NCI-H226 (cell line): ENCODE measurements at places on chromosomes 3 and 15.

DNA sequence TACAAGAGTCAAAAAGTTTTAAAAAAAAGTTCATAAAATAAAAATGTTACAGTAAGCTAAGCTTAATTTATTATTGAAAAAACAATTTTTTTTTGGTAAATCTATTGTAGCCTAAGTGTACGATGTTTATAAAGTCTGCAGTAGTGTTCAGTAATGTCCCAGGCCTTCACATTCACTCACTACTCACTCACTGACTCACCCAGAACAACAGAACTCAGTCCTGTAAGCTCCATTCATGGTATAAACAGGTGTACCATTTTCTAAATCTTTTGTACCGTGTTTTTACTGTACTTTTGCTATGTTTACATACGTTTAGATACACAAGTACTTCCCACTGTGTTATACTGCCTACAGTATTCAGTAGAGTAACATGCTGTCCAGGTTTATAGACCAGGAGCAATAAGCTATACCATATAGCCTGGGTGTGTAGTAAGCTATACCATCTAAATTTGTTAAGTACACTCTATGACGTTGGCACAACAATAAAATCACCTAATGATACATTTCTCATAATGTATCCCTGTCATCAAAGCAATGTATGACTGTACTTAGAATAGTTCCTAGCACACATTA, 41.2 kb upstream of the ZDHHC23 start:
- no peak for DNase-seq

- DNase-seq, result peak; percentile 87
Measured at GRCh38 chr3:58528629-58529028, 8.4 kb downstream of the ACOX2 start.

- no peak for DNase-seq
Measured at GRCh38 chr3:172448661-172449465, 607 bp upstream of the GHSR start.

DNA sequence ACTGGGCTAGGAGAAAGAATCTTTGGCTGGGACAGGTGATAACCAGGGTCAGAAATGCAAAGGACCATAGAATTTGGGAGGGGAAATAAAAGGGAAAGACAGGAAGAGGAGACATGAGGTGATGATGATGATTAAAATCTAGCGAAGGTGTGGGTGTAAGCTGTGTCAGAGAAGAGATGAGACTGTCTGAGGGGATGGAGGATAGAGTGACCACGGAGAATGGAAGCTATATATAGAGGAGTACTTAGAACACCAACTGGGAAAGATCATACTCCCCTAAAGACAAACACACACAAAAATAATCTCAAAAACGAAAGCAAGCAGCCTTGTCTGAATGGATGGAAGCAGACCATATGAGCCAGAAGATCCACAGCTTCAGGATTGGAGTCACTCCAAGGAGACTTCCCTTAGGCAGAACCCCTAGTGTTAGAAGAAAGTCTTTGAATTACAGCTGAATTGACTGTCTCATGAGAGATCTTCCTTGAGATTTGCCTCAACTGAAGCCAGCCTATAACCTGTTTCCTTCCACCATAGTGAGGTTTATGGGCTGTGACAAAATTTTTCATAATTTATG, 115.2 kb upstream of the DAZL start:
- no peak for DNase-seq

DNA sequence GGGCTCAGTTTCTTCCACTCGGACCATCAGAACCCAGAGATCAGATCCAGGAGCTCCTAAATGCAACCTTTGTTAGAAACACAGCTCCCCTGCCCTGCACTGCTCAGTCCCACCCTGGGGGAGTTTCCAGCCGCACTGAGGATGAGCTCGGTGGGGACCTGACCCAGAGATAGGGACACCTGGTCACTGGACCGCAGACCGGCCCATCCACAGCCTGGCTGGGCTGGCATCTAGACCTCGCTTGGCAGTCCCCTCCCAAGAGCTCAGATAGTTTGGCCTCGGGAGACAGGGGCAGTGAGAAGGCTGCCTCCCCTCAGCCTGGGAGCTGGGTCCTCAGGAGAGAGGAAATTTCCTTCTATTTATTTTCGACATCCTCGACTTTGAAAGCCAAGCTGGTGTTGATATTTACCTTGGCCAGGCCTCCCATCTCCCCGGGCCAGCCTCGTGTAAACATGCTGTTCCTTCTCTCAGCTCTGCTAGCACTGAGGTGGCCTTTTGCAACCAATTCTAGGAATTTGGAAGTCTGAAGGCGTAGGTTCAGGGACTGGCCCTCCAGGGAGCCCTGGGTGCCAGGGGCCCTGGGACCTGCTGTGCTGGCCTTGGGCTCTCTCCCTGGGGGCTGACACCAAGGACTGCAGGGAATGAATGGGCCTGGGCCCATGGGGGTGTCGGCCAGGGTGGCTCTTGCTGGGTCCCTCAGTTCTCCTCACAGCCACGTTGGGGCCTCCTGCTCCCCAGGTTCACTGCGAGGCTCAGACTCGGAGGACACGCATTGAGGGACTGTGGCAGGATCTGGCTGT, 90.1 kb downstream of the VGLL4 start:
- no peak for DNase-seq

- no peak for DNase-seq
Measured at GRCh38 chr15:63780969-63781368, 52.8 kb downstream of the HERC1 start.

GRCh38 chr3:3798631-3799113, 559 bp upstream of the LRRN1 start:
- DNase-seq, result no peak

DNA sequence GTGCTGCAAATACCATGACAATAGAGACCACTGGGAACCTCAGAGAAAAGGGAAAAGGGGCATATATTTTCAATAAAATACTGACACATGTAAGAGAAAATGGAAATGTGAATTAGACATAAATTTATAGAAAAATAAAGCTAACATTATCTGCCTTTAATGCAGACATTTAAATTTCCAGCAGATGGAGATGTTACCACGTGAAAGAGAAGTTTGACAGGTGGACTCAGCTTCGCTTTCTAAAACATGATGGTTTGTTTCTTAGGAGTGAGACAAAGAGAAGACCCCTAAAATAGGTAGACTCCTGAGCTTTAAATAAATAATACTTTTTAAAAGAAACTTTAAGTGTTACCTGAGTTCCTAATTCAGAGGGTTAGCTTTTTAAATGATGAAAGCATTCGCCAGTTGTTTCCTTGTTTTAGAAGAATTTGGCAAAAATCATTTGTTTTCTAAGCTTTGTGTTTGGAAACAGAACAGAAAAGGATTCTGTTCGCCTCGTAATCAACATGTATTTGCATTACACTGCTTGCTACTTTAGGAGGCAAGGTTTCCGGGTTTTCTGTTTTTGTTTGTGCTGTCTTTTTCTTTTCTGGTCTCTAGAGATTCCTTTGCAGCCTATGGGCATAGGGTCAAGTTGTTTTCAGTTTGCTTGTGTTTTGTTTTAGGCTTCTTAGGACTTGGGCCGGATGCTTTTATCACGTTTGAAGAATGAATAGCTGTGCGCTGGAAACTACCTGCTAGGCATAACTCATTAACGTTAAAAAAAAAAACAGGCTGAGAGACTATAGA, 271.4 kb downstream of the THSD4 start:
- DNase-seq, result no peak

DNA sequence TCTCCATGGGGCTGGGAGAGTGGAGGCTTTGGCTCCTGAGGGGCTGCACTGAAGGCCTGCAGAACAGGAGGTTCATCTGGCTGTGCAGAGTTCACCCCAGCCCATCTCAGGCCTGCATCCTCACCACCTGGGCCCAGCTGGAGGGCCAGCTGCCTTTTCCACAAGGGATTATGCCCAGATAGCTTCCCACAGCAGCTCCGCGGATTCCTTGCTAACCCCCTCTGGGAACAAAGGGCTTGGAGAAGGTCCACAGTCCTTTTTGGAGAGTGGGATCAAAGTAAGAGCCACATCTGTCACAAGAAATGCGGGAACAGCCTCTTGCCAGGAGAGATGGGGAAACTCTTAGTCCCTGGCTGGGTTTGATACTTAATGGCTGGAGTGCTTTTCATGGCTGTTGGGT, 164.7 kb upstream of the RGMA start:
- DNase-seq, result no peak

- DNase-seq, result no peak
Measured at GRCh38 chr15:76998663-76999285, 3.8 kb downstream of the PSTPIP1 start.

GRCh38 chr3:177904621-177905020, 631.6 kb upstream of the KCNMB2 start:
- DNase-seq, result peak; percentile 47

DNA sequence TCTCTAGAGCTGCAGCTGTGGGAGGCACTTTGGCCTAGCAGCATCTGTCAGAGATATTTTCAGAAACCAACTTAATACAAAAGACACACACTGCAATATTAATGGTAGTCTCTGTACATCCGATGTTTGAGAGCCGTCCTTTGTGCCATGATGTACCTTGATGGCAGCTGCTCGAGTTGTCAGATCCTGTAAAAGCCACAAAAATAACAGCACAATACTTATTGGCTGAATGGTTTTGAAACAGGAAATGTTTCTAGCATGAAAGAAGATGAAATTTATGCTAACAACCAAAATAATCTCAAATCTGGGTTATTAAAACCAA, 445.5 kb upstream of the TBL1XR1 start:
- DNase-seq, result no peak

DNA sequence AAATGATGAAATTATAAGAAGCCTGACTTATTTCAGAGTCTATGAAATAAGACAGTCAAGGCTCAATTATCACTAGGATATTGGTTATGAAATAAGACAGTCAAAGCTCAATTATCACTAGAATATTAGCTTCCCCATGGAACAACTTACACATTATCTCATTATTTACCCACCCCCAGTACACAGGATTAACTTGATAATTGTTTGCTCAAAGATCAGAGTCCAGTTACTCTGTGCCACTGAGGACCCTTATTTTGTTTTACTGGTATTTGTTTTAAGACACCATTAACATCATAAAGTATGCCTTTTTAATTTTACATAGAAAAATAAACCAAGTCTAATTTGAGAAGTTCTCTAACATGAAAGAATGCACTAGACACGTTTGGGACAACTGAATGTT, 225.4 kb downstream of the SI start:
- no peak for DNase-seq

DNA sequence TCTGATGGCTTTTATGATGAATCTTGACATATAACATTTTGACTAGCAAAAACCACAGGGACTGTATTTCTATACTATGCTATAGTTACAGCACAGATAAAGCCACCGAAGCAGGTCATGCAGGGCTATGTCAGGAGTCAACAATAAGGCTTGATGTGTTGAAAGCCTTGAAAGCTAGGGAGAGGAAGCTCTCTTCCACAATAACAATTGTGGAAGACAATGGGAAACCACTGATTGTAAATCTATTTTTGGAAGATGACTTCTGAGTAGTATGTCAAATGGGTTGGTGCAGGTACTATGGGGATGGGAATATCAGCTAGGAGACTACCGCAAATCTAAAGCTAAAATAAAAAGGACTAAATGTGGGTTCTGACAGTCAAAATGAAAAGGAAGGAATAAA, 4.0 kb upstream of the AQR start:
- no peak for DNase-seq

DNA sequence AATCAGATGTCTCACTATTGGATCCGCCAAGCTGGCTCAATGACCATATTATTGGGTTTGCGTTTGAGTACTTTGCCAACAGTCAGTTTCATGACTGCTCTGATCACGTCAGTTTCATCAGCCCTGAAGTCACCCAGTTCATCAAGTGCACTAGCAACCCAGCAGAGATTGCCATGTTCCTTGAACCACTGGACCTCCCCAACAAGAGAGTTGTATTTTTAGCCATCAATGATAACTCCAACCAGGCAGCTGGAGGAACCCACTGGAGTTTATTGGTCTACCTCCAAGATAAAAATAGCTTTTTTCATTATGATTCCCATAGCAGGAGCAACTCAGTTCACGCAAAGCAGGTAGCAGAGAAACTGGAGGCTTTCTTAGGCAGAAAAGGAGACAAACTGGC, 21.5 kb downstream of the SENP8 start:
- DNase-seq, result no peak

DNA sequence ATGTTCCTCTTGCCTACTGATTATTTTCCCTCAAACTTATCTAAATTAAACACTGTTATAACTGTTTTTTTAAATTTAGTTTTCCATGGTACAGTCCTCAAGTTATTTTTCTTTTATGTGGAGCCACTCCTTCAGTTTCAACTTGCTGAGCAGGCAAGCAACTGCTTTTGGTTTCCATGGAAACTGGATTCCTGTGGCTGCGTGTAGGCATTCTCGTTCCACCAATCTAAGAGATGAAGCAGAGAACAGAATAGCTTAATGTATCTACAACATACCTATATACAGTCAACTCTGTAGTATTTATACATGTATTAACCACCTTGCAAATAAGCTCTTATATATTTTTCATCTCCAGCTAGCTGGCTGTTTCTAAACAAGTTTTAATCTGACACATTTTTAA, 25.8 kb upstream of the ANXA2 start:
- peak; percentile 95 for DNase-seq

DNA sequence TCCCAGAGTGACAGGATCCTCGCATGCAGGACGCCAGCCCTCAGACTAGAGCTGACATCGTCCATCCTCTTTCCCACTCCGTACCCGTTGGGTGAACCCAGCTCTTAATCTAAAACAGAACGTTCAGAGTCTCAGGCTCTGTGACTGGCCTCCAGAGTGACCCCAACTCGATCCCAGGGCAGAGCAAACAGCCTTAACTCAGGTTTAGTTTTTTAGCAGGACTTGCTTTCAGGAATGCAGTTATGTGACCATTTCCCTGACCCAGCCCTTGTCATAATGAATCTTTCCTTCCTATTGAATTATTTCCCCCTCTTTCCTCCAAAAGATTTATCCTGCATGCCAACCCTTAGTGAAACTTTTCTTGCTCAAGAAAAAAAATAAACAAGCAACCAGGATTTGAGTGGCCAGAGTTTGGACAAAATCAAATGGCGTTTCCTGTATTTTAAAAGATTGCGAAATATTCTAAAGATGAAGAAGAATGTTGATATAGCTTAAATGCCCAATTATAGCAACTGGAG, 47.8 kb upstream of the RARB start:
- DNase-seq, result no peak

- DNase-seq, result peak; percentile 43
Measured at GRCh38 chr3:141303481-141304223, 64.7 kb upstream of the ZBTB38 start.

DNA sequence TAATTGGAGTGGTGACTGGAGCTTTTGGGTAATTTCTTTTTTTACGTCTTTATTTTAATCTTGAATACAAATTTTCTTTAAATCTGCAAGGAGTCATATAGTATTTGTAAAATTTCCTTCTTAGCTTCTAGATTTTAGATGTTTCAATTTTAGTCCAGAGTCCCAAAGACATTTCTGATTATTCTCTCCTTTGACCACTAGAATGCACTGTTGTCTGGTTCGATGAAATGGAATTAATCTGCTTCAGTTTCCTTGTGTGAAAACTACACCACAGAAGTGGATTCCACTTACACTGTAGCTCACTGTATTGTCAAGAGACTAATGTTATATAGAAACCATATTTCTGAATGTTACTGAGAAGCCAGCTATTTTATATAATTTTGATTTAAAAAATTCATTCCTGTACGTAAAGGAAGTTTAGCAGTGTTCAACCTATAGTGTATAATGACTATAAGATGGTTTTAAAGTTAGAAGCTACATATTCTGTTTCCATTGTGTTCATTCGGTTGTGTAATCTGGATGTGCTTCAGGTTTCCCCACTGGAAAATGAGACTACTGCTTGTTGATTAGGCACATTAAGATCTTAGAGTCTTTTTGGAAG, 6.1 kb downstream of the GRAMD1C start:
- no peak for DNase-seq
